ENCODE measurements at places on chromosomes 6 and 20.

- no peak for DNase-seq
These were observed 75.2 kb upstream of the MYL9 start for GRCh38 chr20:36466089-36466488.

DNA sequence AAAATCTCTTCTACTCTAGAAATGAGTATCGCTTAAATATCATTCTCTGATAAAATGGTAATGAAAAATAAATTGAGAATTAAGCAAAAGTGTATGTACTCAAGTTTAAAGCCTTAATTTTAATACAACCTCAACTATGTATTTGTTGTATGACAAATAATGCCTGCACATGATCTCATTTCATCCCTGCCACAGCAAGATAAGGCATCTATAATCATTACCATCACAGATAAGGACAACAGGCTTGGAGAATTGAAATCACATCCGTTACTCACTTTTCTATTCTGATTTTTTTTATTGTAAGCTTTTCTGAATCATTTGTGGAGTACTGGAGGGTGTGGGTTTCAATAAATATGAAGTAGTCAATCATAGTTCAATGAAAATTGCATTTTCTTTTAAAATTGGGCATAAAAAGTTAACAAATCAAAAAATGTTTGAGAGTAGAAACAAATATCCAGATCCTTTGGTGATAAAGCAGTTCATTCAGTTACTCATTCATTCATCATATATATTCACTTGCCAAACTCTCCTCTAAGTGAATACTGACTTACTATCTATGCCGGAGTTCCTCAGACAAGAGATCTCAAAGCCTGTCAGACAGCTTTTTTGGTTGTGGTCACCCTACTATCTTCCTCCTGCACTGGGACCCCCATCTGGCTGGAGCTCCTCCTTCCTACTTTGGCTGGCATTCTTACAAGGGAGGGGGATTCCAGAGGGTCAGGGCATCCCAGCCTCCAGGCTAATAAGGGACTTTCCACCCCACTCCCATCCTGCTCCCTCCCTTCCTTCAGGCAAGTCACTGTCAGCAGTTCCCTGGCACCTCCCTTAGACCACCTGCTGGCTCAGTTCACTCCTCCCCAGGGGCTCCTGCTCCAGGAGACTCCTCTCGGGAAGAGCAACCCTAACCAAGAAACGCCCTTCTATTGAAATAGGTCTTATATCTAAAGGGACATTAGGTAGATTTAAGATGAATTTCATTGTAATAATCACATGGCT, 118.6 kb downstream of the OGFRL1 start:
- no peak for DNase-seq

- DNase-seq = no peak
These were observed 158.0 kb upstream of the TCF21 start for GRCh38 chr6:133730881-133731280.

DNA sequence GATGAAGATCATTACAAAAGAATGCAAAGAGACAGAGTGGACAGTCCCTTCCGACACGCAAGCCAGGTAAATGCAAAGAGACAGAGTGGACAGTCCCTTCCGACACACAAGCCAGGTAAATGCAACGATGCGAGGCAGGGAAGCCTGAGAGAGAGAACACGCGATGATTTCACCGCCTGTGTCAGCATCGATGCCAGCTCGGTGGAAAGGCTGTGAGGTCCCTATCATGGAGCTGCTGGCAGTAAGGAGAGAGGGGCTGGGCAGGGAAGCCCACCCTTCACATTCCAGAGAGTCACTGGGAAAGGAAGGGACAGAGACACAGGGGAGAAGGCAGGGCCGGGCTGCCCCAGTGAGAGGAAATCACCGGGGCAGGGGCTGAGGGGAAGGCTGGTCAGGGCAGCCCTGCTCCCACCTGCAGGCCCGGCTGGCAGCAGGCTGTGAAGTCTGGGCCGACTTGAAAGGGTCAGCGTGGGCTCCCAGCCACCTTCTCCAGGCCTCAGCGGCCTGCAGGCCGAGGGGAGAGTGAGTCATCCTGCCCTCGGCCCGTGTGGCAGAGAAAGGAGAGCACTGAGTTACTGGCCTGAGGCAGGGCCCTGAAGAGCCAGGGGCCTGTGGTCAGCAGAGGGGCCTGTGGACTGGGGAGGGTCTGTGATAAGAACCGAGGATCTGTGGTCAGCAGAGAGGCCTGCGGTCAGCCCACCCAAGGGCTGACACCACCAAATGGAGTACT, 80.4 kb downstream of the DACT2 start:
- no peak for DNase-seq

- DNase-seq = no peak
These were observed 104.2 kb downstream of the NCOA3 start for GRCh38 chr20:47605673-47606413.

DNA sequence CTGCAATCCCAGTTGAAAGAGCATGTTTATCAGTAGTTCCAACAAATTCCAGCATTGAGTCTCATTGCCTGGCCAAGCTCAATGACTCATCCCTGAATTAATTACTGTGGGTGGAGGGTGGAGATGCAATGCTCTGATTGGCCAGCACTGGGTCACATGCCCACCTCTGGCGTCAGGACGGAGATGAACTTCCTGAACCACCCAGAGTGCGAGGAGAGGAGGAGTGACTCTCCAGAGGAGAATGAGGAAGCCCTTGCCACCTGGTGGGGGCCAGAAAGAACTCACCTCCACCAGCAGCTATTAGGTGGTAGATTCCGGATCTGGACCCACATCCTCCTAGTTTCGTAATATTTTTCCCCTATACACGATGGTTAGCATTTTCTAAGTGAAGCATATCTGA, 283.9 kb downstream of the TBC1D7 start:
- DNase-seq = no peak

DNA sequence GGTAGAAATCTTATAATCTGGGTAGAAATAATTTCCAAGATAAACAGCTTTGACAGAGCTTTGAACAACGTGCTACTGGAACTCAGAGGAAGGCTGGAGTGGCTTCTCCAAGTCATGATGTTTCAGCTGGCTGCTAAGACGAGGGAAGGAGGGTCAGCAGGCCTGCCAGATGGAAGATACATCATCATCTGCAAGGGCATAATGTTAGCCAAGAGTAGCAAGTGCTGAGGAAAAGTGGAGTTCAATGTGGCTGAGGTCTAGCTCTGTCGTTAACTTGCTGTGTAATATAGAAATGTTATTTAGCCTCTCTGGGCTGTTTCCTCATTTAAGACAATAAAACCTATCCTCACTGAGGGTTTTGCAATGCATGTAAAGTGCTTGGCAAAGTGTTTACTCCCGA, 35.1 kb downstream of the RGS17 start:
- DNase-seq = no peak

DNA sequence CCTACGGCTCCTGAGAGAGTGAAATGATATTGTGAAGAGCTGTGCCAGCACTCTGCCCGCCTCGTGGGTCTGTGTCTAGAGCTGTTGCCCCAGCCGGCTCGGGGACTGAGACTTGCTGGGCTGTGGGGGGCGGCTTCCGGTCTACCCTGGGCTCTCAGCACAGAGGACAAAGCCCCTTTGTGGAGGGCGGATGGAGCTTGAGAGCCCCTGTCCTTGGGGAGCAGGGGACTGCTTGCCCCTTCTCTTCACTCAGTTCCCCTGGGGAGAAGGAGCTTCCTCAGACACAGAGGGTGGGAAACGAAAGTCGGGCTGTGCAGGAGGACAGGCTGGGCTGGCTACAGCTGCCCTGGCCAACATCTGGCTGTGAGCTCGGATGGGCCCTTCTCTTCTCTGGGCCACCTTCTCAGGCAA, 11.0 kb downstream of the SRC start:
- no peak for DNase-seq

DNA sequence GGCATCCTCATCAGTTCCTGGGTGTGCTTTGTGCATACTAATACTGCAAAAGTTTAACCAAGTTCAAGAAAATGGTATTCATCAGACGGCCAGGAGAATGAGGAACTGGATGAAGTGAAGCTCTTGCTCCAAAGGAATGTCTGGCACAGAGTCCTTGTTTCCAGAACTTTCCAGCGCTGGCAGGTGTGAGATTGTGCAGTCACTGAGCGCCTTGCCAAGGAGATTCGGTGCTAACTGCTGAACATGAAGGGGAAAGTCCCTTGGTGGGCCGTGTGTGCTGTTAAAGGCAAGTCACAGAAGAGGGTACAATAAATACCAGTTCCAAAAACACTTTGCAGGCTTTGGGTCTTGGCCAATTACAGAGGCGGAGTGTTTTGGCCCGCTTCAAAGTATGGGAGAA, 262.3 kb upstream of the SOX4 start:
- no peak for DNase-seq

GRCh38 chr6:69489970-69490369, 306.8 kb downstream of the LMBRD1 start:
- no peak for DNase-seq

DNA sequence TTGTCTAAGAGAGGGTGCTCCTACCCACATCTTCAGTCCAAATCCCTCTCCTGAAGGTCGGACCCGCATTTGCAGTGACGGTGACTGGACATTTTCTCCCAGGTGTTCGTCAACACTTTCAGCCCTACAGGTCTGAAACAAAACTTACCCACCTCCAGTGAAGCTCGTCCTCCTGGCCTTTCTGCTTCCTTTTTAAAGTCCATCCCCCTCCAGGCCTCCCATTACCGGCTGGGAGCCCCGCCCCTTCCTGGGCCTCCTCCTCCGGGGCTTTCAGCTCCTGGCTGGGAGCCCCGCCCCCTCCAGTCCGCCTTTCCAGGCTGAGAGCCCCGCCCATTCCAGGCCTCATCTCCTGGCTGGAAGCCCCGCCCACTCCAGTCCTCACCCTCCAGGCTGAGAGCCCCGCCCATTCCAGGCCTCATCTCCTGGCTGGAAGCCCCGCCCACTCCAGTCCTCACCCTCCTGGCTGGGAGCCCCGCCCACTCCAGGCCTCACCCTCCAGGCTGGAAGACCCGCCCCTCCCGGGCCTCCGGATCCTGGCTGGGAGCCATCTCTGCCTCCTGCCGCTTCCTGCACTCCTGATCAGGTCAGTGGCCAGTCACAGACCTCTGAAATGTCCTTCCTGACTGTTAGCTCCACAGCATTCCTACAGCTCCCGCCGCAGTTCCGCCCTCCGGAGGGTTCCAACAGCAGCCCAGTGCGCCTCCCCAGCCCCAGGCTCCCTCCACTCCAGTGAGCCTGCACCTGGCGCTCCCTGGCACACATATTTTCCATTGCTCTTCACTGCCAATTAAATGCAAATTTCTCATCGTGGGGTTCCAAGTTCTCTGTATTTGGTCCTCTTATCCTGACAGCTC, 98.5 kb downstream of the LY86 start:
- peak; percentile 90 for DNase-seq

DNA sequence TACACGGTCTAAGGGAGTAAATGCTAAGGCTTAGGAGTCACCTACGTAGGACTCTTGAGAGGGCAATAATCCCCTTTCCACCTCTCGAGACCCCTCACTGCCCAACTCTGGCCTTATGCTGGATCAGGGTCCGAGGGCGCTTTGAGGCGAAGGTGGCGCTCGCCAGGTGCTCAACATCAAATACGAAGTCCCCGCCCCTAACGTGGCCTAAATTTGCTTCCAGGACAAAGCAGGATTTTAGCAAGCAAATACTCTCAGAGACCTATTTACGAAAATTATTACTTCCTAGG, 406 bp upstream of the TRIM26 start:
- no peak for DNase-seq

GRCh38 chr20:50189681-50190250, 864 bp upstream of the CEBPB start:
- DNase-seq = peak; percentile 87

- no peak for DNase-seq
These were observed 8.5 kb downstream of the EBF4 start for GRCh38 chr20:2700913-2701620.

Measured in sciatic nerve (tissue), 2 donors.